ENCODE measurements at places on chromosomes 2 and 18.

DNA sequence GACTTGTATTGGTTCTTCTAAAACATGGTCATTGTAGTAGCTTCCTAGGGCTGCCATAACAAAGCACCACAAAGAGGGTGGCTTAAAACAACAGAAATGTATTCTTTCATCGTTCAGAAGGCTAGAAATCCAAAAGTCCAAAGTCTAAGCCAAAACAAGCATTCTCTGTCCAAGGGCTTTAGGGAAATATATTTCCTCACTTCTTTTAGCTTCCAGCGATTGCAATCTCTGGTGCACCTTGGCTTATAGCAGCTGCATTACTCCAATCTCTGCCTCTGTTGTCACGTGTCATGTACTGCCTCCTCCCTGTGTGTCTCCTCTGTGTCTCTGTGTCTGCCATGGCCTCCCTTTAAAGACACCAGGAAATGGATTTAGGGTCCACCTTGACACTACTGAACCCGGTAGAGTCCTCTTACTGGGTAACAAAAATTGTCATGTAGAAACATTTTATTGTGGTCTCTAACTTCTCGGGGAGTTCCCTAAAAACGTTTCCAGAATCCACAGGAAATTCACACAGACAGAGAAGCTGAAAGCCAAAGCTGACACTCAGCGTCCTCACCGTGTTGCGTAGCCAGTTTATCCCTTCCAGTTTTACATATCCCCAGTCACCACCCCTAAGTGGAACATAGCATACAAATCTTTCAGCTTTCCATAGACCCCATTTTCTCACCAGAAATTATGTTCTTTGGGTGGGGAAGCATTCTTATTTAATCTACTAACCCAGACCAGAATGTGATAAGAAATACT is 20.7 kb upstream of the TTN start:
- DNase-seq: no peak

DNA sequence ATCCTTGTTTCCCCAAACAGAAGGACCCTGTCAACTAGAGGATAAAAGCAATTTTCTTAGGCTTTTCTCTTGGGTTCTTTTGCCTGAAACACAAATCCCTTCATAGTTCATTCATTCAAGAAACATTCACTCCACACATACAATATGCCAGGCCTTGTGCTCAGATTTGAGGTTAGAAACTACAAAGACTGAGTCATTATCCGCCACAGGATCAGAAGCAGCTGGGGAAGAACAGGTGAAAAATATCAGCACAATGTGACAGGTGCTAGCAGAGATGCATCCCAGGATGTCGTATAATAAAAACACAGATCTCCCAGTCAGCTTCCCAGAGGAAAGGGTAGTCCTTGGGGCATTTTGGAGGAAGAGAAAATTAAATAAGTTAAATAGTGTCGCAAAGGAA is 172.4 kb downstream of the LRATD1 start:
- peak; percentile 18 for DNase-seq

DNA sequence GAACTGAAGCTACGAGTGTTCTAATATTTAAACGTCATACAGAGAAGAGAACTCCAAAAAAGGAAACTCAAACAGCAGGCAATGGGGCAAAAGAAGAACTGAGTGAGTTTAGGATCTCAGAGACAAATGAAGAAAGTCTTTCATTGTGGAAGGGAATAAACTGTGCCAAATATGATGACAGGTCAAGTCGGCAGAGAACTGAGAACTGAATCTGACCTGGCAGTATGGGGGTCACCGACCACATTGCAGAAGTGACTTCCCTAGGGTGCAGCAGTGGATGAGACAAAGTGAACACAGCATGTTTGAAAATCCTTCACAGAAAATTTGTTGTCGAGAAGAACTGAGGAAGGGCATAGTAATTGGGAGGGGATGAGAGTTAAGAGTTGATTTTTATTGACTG is 55.9 kb downstream of the TTC21B start:
- DNase-seq: no peak

- DNase-seq: no peak
Measured at GRCh38 chr2:196288006-196288538, 116.7 kb upstream of the STK17B start.

- DNase-seq: peak; percentile 36
Measured at GRCh38 chr2:105789745-105790460, 45.2 kb downstream of the NCK2 start.

DNA sequence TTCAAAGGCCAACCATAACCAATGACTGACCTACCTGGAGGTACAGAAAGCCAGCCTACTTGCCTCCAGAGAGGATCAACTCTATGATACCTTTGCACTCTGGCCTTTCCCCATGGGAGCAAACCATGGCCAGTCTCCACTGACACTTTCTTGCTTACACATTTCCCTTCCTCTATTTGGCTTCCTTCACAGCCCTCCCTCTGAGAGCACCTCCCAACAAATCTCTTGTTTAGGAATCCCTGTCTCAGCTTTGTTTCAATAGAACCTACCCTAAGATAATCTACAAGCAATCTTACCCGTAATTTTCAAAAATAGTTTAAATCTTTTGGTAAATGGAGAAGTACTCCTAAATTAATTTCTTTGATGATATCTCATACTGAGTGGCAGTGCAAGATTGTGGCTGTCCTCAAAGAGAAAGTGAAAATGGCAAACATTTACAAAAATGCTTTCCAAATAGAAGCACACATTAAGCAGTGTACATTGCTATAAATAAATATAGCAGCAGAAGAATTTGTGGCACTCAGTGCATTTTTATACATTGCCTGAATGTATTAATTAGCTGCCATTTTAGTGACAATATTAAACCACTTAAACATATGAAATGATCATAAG is 140.6 kb downstream of the CCDC148 start:
- DNase-seq: no peak

DNA sequence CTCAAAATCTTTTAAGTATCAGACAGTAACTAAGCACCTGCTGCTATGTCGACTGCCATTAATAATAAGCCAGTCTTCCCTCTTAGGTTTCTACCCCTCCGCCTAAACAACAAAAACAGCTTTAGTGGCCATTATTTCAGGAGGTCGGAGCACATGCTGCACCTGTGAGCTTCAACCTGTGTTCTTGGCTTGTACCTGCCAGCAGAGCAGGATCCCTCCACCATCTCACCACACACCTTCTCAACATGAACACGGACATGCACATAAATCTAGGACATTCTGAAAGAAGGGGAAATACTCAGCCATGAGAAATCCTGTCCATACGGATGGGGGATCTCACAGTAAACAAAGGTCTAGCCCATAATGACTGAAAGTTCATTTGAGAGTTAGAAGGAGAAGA is 3.7 kb downstream of the CYB5A start:
- DNase-seq: no peak
